ENCODE measurements at places on chromosomes 2 and 18.

DNA sequence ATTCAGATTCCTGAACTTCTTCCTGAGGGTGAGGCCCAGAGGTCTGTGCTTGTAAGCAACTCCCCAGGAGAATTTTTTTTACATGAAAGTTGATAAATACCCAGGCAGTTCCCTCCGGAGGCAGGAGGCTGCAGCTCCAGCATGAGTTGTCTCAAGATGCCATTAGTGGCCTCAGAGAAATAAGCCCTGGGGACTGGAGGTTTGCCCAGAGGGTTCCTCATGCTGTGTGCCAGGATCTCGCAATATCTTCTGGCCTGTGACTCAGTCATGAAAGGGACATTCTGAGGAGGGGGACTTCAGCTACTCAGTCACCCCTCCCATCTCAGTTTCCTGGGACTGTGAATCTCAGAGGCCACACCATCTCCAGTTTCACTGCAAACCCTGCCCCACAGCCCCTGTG is 49.9 kb downstream of the LYPD1 start:
- no peak for DNase-seq

GRCh38 chr18:63040788-63041410 is 278.7 kb downstream of the BCL2 start:
- no peak for DNase-seq

GRCh38 chr2:29374823-29375222 is 259.6 kb downstream of the CLIP4 start:
- no peak for DNase-seq

DNA sequence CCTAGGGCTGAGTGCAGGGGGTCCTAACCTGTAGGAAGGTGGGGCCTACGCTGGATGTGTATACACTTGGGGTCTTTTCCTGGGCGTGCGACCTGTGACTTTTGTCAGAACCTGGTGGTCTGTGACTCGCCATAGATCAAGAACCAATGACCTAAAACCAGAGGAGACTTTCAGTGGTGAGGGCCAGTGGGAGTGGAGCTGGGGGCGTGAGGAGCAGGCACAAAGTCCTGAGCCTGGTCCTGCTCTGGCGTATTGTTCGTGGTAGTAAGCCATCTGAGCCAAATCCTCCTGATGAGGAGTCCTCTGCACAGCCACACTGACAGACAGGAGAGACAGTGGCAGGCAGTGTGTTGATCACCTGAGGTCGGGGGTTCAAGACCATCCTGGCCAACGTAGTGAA is 8.9 kb downstream of the INPP4A start:
- DNase-seq: no peak

GRCh38 chr2:238821391-238821790 is 26.5 kb upstream of the TWIST2 start:
- DNase-seq: no peak

DNA sequence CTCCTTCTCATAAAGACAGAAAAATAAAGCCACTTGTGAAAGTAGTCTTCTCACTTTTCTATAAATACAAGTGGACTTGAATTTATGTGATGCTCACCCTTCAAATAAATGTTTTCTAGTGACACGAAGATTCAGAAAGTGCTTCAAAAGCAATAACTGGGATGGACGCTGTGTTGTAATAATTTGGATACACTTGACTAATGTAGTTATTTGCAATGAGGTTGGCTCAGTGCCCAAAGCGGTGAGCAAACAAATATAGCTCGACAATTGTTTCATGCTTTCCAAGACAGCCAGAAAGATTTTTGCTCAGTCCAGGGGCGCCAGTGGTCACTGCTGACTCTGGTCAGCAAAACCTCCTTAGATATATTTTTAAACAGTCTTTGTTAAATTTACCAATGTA is 278.6 kb upstream of the KLHL14 start:
- no peak for DNase-seq

GRCh38 chr2:196502386-196502785 is 137.1 kb upstream of the CCDC150 start:
- no peak for DNase-seq

- no peak for DNase-seq
Measured at GRCh38 chr2:85769983-85770362, 16.2 kb downstream of the ATOH8 start.

DNA sequence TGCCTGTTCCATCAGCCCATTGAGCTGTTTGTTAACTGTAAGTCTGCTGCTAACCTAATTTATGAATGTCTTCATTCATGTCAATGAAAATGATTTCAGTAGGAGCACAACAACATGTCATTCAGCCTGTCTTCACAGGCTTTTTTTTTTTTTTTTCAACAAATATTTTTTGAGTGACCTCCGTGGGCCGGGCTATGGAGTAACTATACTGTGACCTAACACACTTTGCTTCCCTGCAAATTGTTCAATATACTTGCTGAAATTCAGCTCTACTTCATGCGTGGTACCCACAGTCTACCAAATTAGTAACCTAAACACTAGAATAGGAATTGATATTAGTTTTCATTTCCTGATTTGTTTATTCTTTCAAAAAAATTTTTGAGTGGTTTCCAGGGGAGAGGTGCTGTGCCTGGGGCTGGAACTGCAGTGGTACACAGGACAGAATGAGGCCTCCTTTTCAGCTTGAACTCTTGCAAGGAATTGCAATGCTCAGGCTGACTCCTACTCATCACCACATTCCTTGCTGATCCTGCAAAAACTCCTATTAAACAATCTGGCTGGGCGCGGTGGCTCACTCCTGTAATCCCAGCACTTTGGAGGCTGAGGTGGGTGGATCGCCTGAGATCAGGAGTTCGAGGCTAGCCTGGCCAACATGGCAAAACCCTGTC is 87.1 kb downstream of the CDH20 start:
- DNase-seq: no peak

DNA sequence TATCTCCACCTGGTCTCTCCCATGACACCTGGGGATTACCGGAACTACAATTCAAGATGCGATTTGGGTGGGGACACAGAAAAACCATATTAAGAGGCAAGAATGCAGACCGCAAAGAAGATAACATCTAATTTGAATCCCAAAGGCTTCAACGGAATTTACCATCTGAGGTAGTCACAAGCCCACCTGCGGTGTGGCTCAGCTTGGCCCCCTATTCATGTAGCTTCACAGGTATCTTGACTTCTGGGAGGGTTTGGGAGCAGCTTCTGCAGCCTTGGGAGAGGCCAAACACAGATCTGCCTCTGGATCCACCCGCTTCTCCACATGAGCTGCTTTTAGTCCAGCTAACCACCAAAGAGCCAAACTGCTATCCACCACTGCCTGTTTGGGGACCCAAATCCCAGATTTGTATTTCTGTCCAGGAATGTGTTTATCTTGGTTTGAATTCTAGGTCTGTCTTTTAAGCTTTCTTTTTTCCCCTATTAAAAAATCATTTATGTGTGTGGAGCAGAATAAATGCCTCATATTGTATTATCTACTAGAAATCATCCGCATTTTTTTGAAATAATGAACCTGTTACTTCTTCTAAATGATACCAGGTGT is 247.6 kb downstream of the DLGAP1 start:
- no peak for DNase-seq

GRCh38 chr2:23681356-23682140 is 245.4 kb downstream of the ATAD2B start:
- DNase-seq: no peak

DNA sequence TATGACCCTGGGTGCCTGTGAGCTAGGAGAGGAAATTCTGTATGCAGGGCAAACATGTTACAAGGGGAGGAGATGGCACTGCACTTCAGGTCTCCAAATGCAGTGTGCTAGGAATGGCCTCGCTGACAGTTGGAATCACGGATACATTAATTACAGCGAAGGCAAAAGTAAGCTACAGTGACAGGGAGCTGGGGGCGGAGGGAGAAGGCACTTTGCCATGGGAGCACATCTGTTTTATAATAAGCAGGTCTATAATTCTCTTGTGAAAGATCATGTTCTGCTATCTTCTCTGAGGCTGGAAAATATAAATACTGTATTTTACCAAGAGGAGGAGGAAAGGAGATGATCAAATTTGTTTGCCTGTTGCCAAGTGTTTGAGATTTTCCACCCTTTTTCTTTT is 56.3 kb upstream of the FZD5 start:
- no peak for DNase-seq

GRCh38 chr2:20990442-20991430 is 53.1 kb downstream of the APOB start:
- no peak for DNase-seq

DNA sequence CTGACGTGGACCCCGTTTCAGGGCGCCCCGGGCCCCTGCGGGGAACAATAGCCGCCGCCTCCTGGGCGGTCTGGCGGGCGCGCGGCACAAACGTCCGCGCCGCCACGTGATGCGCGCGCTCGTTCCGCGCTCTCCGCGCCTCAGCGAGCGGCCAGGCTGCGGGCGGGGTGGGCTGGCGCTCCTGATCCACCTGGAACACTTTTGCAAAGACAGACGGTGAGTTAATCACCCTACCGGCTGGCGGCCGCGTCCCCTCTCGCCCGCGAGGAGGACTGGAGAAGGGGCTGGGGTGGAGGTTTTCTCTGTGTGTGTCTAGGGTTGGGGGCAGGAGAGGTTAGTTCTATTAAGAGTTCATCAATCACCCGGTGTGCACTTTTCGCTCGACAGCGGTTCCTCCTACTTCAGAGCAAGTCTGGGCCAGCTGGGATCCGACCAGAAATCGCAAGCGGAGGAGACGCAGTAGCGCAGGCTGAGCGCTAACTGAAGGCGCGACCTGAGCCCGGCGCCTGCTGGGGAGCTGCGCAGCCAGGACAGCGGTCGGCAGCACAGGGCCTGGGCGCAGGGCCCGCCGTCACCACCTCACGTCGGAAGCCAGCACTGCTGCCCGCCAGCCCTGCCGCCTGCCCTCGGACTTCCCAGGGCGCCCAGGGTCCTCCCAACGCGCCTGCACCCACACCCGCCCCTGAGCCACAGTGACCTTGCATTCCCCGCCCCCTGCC is 10.3 kb upstream of the HOXD1 start:
- DNase-seq: no peak

DNA sequence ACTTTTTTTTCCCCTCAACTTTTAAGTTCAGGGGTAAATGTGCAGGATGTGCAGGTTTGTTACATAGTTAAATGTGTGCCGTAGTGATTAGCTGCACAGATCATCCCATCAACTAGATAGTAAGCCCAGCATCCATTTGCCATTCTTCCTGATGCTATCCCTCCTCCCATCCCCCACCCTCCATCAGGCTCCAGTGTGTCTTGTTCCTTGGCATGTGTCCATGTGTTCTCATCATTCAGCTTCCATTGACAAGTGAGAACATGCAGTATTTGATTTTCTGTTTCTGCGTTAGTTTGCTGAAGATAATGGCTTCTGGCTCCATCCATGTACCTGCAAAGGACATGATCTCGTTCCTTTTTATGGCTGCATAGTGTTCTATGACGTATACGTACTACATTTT is 47.2 kb upstream of the STON1 start:
- no peak for DNase-seq

GRCh38 chr2:174436351-174436750 is 40.8 kb downstream of the SCRN3 start:
- no peak for DNase-seq

Data from posterior cingulate gyrus (tissue), 11 donors.